ENCODE measurements at places on chromosomes 6 and 20. TPM values are rescaled to one million over a fixed set of nuclear protein-coding genes. Genes with fewer than 3 reads are reported as not detected.

DNA sequence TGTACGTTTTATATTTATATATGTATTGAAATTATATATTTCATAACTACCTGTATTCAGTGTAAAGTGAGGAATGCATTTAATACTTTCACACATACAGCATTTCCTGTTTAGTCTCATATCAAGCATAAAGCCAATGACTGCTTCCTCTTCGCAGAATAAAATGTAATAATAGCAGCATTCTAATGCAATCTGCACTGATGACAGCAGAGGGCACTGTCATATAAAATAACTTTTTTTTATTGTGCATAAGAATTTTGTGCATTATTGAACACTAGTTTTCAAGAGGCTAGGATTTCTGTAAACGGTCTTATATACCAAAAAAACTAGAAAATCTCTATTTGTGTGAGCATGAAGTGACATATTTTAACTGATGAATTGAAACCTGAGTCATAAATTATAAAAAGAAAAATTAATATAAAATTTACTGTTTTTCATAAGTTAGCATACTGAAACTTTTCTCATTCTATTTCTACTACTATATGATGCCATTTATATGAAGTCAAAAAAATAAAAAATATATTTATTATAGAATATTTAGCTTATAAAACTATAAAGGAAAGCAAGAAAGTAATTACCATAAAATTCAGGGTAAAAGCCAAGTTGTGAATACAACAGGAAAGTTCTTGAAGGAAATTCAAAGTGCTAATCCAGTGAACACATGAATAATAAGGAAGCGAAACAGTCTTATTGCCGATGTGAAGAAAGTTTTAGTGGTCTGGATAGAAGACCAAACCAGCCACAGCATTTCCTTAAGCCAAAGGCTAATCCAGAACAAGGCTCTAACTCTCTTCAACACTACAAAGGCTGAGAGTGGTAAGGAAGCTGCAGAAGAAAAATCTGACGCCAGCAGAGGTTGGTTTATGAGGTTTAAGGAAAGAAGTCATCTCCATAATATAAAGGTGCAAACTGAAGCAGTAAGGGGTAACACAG is 36.3 kb downstream of the RNF146 start:
- H3K27ac ChIP-seq: no peak overlapping the region
- H3K36me3 ChIP-seq: peaks cover 3% of the 10 kb centered on the region
- no peak for DNase-seq
- H3K4me1 ChIP-seq: peaks cover 17% of the 10 kb centered on the region
- no peaks in the 10 kb centered on the region for H3K27me3 ChIP-seq
- H3K4me3 ChIP-seq: no peak overlapping the region

GRCh38 chr6:166778776-166779175 is 151.7 kb upstream of the RPS6KA2 start:
- no peak for DNase-seq
- H3K4me1 ChIP-seq: no peaks in the 10 kb centered on the region
- no peak overlapping the region for H3K4me3 ChIP-seq
- no peaks in the 10 kb centered on the region for H3K36me3 ChIP-seq

DNA sequence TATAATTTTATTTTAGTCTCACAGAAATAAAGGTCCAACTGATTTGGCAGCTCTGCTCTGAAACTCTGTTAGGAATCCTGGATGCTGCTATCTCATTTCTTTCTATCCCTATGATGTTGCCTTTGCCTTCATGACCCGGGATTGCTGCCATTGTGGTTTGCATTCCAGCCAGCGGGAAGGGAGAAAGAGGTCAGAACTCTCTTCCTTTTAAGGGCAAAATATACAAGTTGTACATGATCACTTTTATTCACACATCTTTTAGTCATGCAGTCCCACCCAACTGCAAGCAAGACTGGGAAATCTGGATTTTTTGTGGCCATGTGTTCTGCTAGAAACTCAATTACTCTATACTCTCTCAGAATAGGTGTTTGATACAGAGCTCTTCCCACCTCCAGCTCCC is 263.1 kb upstream of the ZFP64 start:
- no peaks in the 10 kb centered on the region for H3K27me3 ChIP-seq
- H3K27ac ChIP-seq: no peak overlapping the region

GRCh38 chr20:5596401-5597193 is 153.6 kb upstream of the SHLD1 start:
- DNase-seq: no peak
- no peaks in the 10 kb centered on the region for H3K4me1 ChIP-seq
- H3K27me3 ChIP-seq: no peaks in the 10 kb centered on the region

DNA sequence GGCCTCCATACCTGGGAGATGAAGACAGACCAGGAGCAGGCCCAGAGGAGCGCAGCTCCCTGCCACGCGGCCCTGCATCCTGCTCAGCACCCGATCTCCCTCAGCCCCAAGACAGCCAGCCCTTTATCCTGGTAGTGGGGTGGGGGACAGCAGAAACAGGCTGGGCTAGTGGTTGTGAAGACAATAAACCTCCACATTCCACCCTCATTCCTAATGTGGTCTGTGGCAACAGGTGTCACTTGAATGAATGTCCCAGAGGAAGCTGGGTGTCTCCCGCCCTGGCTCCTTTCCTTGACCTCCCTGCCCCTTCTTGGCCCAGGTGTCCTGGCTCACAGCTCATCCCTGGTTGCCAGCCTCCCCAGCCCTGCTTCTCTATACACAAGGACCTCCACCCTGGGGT is at the start of gene C6orf15:
Gene C6orf15 (minus strand): TSS at position 98 of the 400 bp plus-strand sequence. CDS start 20 bp downstream, at position 78.
- H3K27ac ChIP-seq: no peak within 1 kb of the TSS
- no peaks in the 10 kb centered on the region for H3K27me3 ChIP-seq
- no peak for DNase-seq
- peaks cover 43% of the 10 kb centered on the region for H3K4me1 ChIP-seq
- H3K36me3 ChIP-seq: no peaks in the 10 kb centered on the region

- H3K4me3 ChIP-seq: no peak overlapping the region
- no peaks in the 10 kb centered on the region for H3K36me3 ChIP-seq
- DNase-seq: no peak
- H3K4me1 ChIP-seq: no peaks in the 10 kb centered on the region
- H3K27me3 ChIP-seq: no peaks in the 10 kb centered on the region
Measured at GRCh38 chr20:24066076-24066700, 77.6 kb upstream of the GGTLC1 start.

DNA sequence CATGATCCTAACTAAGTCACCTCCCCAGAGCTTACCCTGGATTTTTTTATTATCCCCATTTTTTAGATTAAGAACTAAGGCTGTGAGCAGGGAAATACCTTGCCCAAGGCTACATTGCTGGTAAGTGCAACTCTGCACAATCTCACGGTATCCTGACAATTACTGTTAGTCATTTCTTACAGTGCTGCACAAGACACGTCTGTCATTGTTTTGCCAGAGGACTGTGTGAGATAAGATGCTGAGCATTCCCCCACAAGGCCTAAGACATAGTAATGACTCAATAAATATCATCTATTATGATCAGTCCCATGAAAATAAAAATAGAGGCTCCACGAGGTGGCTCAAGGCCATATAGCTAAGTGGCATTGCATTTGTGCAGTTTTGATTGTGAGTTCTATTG is 21.0 kb downstream of the PFDN4 start:
- no peak overlapping the region for H3K4me3 ChIP-seq
- no peaks in the 10 kb centered on the region for H3K36me3 ChIP-seq
- no peak for DNase-seq
- H3K27me3 ChIP-seq: no peaks in the 10 kb centered on the region
- no peak overlapping the region for H3K27ac ChIP-seq

DNA sequence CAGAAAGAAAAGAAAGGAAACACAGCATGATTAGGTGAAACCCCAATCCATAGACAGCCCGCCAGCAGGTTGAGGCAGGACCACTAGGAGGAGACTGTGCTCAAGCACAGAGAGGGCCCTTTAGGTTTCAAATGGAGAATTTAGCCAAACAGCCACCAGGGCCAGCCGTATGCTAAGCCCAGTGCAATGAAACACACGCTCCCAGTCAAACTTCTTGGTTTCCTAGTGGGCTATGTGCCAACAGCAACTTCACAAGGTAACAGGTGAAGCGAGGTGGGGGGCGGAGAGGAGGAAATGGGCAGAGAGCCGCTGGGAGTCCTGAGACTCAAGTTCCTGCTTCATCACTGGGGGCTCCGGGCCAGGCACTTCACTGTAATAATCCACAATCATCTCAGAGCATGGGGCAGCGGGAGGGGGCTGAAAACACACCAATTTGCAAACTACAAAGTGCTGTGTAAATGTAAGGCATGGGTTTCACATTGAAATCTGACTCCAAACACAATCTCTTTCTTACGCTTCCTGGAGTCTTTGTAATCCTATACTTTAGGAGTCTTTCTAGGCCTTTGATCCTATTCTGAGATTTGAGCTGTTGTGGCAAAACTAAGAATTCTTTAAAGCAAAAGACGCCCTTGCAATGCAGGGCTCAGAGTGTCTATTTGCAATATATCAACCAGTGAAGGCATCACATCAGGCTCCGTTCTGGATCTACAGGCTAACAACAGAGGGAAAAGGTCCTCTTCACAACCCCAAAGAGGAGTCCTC is 117.3 kb downstream of the OPRM1 start:
- H3K36me3 ChIP-seq: no peaks in the 10 kb centered on the region
- no peak for DNase-seq
- H3K27ac ChIP-seq: no peak overlapping the region
- no peak overlapping the region for H3K4me3 ChIP-seq
- peaks cover 4% of the 10 kb centered on the region for H3K4me1 ChIP-seq

GRCh38 chr6:31122791-31123706 is 2.8 kb upstream of the CDSN start:
- H3K36me3 ChIP-seq: no peaks in the 10 kb centered on the region
- H3K4me3 ChIP-seq: no peak overlapping the region
- H3K27me3 ChIP-seq: no peaks in the 10 kb centered on the region
- peaks cover 63% of the 10 kb centered on the region for H3K4me1 ChIP-seq
- no peak for DNase-seq

DNA sequence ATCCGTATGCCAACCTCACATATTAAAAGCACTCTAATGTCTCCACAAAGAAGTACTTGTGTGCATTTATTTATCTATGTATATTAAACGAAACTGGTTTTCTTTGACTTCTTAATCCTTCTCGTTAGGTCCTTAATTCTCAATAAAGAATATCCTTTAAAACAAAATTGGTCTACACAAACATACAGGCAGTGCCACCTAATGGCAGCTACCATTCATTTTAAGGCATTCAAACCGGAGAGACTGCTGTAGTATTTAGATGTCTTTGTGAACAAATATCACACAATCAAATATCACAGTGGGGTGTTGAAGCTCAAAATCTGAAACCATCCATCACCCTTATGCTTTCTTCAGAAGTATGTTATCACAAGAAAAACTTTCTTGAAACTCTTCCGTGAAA is 96.6 kb upstream of the IRAK1BP1 start:
- no peaks in the 10 kb centered on the region for H3K4me1 ChIP-seq
- H3K27ac ChIP-seq: no peak overlapping the region
- no peak overlapping the region for H3K4me3 ChIP-seq
- no peak for DNase-seq
- H3K36me3 ChIP-seq: no peaks in the 10 kb centered on the region

DNA sequence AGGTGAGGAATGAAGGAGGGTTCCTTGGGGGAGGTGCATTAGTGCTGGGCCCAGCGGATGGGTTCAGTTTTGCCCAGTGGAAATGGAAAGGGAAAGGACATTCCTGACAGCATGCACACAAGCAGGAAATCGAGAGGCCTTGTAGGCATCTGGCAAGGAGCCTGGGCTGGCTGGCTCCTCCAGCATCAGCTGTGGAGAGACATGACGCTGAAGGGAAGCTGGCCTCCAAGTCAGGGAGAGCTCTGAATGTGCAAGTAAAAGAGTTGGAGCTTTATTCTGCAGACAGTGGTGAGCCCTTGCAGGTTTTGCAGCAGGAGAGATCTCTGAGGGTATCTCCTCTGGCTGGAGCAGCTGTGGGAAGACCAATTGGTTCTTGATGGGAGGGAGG is 154.3 kb downstream of the MRPL14 start:
- H3K27ac ChIP-seq: peak overlapping the region; percentile 73
- H3K4me1 ChIP-seq: peaks cover 35% of the 10 kb centered on the region
- DNase-seq: no peak

DNA sequence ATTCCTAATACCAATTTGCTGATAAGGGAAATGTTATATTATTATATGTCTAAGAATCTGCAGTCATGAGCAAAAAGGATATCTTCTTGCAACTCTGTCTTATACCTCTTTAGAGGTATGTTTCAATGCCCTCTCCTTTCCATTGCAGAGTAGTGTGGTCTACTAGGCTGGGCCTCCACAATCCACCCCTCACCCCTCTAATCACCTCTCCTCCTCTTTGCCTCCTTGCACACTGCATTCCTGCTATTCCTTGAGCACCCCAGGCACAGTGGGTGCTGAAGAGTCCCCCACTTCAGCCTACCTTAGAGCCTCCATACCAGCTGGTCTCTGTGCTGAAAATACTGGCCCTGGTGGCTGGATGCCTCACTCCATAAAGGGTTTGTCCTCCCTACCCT is 26.9 kb downstream of the ARMC2 start:
- H3K27ac ChIP-seq: no peak overlapping the region
- peaks cover 32% of the 10 kb centered on the region for H3K4me1 ChIP-seq
- no peak overlapping the region for H3K4me3 ChIP-seq
- no peaks in the 10 kb centered on the region for H3K27me3 ChIP-seq
- H3K36me3 ChIP-seq: no peaks in the 10 kb centered on the region
- DNase-seq: no peak

DNA sequence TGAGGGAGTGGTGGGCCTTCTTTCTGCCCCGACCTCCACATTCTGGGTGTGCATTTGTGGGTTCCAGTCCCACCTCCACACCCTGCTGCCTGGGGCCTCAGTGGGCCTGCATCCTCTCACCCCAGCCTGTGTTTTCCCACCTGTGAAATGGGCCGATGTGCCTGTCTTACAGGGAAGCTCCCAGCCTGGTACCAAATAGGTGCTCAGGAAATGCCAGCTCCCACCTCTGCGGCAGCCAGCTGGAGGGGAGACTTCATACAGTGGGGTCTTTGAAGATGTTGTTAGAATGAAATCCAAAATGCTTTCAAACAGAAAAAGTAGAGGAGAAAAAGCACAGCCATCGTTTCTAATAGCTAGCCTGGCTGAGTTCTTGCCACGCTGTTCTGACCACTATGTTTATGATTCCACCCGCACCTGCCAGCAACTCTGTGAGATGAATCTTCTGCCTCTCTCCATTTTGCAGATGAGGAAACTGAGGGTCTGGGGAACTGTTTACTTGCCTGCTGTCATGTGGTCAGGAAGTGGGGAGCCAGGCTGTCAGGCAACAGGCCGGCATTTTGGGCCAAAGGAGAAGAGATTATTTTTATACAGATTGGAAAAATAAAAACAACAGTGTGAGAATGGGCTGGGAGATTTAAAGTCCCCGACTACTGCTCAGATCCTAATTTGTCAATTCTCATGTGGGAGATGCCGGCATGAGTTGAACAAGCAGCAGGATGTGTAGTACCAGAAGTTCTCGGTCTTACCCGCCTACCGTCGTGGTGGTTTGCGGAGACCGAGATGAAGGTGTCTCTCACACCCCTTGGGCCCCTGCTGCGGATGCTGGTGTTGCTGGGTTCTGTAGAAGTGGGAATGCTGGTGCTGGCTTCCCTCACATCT is 4.6 kb downstream of the TMEM181 start:
- no peak overlapping the region for H3K4me3 ChIP-seq
- no peak for DNase-seq
- H3K27ac ChIP-seq: no peak overlapping the region
- no peaks in the 10 kb centered on the region for H3K36me3 ChIP-seq

GRCh38 chr6:13916230-13916944 is 8.4 kb upstream of the RNF182 start:
- no peak overlapping the region for H3K4me3 ChIP-seq
- H3K36me3 ChIP-seq: no peaks in the 10 kb centered on the region
- H3K4me1 ChIP-seq: no peaks in the 10 kb centered on the region
- H3K27me3 ChIP-seq: peaks cover 23% of the 10 kb centered on the region
- no peak overlapping the region for H3K27ac ChIP-seq

Gene BNIP5
- not detected for total RNA-seq

Gene STX7
- 27.6 TPM for total RNA-seq

Gene EDN3
- 1.8 TPM for total RNA-seq

Gene TCP11
- not detected for total RNA-seq

Gene TTLL9
- 0.49 TPM for total RNA-seq

Data from suprapubic skin (tissue), 4 donors.